ENCODE measurements at places on chromosomes 1 and 21.
A peak's percentile ranks its signal among the peaks of the same experiment; 100 is the strongest.

DNA sequence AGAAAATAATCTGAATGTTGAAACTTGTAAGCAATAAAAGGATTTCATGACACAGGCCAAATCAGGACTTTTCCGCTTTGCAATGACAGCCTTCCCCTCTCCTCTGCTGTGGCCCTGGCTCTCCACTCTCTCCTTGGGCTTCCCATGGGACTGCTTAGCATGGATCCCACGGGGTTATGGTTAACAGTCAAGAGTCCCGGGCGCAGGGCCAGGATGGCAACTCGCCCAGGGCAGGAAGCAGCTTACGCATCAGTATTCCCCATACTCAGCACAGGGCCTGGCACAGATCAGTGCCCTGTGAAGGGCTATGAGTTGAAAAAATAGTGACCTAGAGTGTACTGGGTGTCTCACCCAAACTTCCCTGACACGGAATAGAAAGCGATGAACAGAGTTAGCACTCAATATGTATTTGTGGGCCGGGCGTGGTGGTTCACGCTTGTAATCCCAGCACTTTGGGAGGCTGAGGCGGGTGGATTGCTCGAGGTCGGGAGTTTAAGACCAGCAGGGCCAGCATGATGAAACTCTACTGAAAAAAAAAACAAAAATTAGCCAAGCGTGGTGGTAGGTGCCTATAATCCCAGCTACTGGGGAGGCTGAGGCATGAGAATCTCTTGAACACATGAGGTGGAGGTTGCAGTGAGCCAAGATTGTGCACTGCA, 29.1 kb upstream of the GRHL3 start:
- no peak for DNase-seq

DNA sequence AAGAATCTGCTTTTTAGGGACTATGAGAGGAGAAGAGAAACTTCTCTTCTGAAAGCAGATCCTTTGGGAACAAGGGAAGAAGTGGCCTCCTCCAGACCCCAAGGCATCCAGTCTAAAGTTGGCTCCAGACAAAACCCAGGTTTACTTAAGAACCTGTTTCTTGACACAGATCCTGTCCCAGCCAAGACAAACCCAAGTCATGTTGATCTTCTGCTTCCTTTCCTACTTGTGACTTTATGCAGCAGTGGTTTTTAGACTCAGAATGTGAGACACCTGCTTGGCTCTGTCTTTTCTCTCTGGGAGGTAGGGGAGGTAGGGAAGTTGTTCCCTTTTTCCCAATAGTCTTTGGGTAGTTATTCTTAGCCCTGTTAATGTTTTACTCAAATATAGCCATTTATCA, 38.3 kb downstream of the ELAPOR1 start:
- DNase-seq, result no peak

DNA sequence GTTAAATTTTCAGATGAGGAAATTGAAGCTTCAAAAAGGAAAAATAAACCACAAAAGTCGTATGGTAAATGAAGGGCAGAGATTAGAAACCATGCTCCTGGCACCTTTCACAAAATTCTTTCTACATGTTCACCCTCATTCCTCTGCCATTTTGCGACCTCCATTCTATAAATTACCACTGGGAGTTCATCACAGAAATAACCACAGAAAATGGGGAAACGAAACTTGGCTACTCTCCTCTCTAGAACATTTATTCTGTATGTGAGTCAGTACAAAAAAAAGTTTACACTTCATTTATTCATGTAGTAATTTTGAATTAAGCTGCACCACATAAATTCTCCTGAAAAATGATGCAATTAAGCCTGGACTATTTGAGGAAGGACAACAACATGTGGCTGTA, 320.9 kb upstream of the C1orf87 start:
- DNase-seq, result no peak

DNA sequence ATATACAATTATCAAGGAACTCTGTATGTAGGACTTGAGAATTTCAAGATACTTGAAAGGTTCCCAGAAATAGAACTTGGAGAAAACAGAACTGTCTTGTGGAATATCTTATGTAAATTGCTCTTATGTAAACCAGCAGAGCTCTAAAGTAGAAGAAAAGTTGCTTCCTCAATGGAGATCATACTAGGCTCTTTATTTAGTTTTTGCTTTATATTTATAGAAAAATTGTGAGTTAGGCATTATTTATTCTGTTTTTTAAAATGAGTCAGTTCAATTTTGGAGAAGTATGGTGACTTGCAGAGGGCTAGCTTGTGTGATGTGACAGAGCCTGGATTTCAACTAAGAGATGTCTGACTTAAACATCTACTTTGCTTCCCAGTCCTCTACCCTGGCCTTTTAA, 40.4 kb downstream of the ATP6V1G3 start:
- DNase-seq, result no peak

DNA sequence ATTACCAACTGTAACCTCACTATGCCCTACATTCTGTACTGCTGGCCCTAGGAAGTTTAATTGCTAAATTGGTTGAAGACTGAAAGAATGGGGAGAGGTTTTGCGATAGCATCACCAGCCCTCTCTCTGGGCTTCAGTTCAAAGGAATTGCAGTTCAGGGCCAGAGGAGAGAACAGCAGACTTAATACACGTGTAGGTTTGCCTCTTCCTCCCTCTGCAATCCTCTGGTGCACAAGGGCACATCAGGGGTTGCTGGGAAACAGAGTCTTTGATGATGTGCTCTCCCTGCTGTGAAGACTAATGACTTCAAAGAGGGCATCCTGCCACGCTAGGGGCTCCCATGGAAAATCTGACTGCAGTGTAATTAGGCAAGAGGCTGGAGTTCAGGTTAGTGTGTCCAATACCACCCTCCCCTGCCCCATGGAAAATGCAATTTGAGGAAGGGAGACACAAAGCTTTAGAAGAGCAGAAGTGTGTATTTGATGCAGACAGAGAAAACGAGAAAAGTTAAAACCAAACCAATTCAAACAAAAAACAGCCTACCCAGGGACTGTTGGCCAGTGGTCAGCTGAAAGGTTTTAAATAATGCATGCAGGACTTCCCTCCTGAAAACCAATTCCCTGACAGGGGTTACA, 167.9 kb downstream of the ASTN1 start:
- no peak for DNase-seq

DNA sequence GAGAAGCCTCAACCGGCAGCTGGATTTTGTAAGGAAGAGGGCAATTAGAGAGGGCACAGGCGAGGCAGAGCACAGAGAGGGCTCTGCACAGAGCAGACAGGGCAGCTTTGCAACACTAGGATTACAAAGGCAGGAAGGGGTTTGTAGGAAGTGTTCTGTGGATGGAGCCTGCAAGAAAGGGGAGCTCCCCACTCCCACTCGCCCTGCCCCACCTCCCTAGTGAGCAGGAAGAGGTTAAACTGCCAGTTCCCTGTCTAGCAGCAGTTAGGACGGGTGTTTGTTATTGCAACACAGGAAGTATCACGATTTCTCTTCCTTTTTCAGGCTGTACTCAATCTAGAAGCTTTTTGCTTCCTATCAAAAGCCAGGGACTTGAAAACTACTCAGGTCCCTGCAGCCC, 63.3 kb upstream of the LRRC8D start:
- no peak for DNase-seq

DNA sequence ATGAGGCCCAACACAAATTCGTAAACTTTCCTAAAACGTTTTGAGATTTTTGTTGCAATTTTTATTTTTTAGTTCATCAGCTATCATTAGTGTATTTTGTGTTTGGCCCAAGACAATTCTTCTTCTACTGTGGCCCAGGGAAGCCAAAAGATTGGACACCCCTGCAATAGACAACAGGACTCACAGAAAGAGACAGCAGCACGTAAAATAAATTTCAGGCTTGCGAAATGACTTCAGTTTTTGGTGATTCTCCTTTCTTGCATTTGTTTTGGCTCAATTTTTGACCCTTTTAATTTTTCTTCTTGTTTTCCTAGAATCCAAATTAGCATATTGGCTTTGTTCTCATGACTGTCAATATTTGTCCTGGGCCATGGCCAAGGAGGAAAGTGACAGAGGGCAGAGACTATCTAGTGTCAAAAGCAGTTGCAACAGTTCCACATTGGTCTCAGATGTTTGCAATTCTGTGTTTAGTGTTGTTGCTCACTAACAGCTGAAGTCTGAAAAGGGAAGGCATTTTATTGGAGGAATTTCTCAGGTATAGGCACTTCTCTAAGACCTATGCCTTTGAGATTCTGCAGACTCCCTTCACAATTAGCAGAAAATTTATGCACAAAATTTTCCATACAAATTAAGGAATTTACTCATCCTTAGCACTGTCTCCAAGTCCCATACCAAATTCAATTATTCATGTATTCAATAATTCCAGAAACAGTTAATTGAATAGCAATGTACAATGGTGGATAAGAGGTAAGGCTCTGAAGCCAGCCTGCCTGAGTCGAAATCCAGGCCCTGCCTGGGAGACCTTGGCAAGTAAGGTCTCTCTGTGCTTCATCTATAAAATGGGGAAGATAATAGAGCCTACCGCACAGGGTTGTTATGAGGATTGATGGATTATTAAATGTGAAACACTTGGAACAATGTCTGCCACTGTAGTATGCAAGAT, 160.9 kb upstream of the IVNS1ABP start:
- no peak for DNase-seq

- peak; percentile 83 for DNase-seq
These were observed 31.2 kb upstream of the IFNAR2 start for GRCh38 chr21:33198346-33199099.

- peak; percentile 70 for DNase-seq
These were observed at the start of gene POMGNT1 for GRCh38 chr1:46197964-46198811. Gene POMGNT1 (minus strand): TSS chr1:46198434. CDS start chr1:46197821, 613 bp downstream.

GRCh38 chr1:175906370-175906769, 163.0 kb upstream of the TNR start:
- DNase-seq, result no peak

DNA sequence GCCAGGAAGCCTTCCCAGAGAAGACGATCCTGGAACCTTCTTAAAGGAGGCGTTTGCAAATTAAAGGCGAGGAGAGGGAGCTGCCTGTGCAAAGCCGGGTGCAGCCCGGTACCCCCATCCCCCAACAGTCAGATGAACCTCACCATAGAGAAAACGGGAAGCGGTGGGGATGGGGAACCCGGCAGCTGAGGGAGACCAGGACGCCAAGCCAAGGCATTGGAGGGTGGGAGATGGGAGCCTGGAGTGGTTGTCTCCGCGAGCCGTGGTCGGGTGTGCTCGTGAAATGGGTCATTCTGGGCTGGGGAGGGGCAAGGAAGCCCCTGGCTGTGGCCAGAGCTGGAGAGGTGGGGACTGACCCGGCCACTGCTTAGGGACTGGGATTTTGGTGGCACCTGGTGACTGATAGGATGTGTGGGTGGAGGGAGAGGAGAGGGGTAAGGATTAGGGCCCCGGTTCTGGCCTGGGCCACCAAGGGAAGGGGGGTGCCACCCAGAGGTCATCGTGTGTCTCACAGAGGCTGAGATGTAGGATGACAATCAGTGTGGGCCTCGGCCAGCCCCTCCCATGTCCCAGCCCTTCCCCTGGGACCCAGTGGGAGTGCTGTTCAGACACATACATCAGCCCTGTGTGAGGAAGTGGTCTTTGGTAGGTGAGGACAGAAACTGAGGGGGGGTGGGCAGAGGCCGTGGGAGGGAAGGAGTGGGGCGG, 676 bp upstream of the PADI2 start:
- DNase-seq, result no peak
